ENCODE measurements at places on chromosomes 2 and 18. TPM values are rescaled to one million over a fixed set of nuclear protein-coding genes. Genes with fewer than 3 reads are reported as not detected.

GRCh38 chr2:88845772-88846661 is 154.5 kb downstream of the RPIA start:
- H3K4me3 ChIP-seq = no peak overlapping the region
- DNase-seq = no peak
- H3K27ac ChIP-seq = no peak overlapping the region
- H3K27me3 ChIP-seq = no peaks in the 10 kb centered on the region
- H3K36me3 ChIP-seq = no peaks in the 10 kb centered on the region

PMAIP1 gene
- total RNA-seq = 82.8 TPM

DNA sequence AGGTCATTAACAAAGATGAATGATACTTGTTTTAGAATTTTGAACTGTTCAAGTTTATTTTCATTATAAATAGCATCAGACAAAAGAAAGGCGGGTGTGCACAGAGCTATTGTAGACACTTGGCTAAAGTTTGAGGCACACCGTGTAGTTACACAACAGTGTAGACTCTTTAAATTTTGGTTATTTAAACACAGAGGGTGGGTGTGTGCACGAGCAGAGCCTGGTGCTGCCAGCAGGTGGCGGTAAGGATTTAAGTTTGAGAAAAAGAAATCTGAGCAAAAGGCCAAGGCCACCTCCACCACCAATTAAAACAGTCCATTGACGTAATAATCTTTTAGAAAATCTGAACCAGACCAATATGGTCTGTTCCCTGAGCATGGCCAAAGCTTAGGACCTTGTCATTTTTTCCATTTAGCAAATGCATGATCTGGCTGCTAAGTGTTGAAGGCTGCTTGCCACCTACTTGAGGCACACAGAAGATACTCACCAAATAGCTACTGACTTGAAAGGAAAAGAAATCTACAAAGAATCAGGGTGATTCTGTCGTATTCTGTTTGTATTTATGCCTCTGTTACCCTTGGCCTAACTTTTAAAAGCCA is 14.3 kb downstream of the COPS7B start:
- H3K4me1 ChIP-seq = no peaks in the 10 kb centered on the region
- no peak overlapping the region for H3K27ac ChIP-seq
- DNase-seq = no peak
- no peak overlapping the region for H3K4me3 ChIP-seq
- peaks cover 39% of the 10 kb centered on the region for H3K36me3 ChIP-seq

DNA sequence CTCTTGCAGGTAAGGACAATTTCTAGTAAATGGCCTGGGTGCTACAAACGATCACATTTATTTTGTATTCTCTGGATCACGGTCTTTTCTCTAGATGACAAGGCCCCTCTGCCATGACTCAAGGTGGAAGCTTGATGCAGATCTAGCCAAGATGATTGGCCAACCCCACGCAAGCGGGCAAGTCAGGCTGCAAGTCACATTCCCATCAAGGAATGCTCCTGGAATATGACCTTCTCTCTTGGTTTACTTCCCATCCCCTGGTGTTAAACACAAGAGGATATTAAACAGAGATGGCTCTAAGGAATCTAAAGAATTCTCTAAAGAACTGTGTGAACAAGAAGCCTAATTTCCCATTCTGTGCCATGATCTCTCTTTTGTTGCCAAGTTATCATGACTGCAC is 97.3 kb upstream of the SERPINE2 start:
- H3K4me3 ChIP-seq = no peak overlapping the region
- H3K27ac ChIP-seq = no peak overlapping the region
- H3K4me1 ChIP-seq = no peaks in the 10 kb centered on the region
- H3K36me3 ChIP-seq = no peaks in the 10 kb centered on the region
- H3K27me3 ChIP-seq = no peaks in the 10 kb centered on the region
- DNase-seq = no peak
